ENCODE measurements at places on chromosomes 4 and X. TPM values are rescaled to one million over a fixed set of nuclear protein-coding genes. Genes with fewer than 3 reads are reported as not detected.

GRCh38 chrX:17735406-17735805 lies 1.9 kb upstream of the SCML1 start:
- no peak for DNase-seq

DNA sequence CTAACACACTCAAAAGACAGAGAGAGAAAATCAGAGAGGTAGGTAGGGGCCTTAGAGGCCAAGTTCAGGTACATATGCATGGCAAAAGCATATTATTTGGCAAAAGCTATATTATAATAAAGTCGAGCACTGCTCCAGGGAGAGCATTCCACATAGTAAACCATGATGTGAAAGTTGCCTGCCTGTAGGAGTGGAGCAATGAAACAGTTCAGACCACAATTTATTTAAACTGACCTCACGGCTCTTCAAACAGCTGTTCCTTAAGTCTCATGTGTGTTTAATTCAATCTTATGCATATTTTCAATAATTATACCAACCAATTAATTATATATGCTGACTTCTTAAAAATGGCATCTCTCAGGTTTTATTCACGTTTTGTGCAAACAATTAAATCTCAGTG lies 3.3 kb downstream of the RFC1 start:
- no peak for DNase-seq

- no peak for DNase-seq
Measured at GRCh38 chrX:40772290-40772689, 36.9 kb upstream of the MED14 start.

- DNase-seq, result no peak
Measured at GRCh38 chrX:33906971-33907370, 225.1 kb downstream of the FAM47A start.

DNA sequence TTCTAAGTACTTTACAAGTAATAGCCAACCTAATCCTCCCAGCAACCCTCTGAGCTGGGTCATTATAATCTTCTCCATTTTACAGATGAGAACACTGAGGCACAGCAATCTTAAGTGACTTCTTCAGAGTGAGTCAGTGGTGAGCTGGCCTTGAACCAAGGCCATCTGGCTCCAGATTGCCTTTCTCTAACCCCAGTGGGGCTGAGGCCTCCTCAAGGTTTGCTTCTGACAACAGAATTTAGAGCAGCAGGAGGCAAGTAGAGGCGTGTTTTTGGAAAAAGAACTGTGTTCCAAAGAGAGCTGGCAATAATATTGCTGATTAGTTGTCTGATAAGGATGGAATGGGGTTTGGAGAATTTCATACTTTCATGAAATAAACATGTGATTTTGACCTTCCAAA lies 41.2 kb downstream of the PIR start:
- DNase-seq, result no peak

DNA sequence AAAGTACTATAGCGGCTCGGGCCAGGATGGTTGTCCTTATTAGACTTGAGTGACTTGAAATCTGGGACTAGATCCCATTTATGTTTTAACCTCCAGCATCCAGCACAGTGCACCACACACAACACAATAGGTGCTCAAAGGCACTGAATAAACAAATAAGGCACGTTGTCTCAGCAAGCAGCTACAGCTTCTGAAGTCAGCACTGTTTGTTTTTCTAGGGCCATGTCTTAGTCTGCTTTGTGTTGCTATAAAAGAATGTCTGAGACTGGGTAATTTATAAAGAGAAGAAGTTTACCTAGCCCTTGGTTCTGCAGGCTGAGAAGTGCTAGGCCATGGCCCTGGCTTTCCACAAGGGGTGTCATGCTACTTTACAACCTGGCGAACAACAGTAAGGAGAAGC lies 102.1 kb upstream of the LNX1 start:
- DNase-seq, result no peak

GRCh38 chr4:141654098-141654497 lies 17.7 kb downstream of the IL15 start:
- DNase-seq, result peak; percentile 62

GRCh38 chr4:15781427-15782095 lies 3.4 kb downstream of the CD38 start:
- DNase-seq, result no peak

- peak; percentile 19 for DNase-seq
Measured at GRCh38 chr4:144646523-144647094, 653 bp downstream of the HHIP start.

DNA sequence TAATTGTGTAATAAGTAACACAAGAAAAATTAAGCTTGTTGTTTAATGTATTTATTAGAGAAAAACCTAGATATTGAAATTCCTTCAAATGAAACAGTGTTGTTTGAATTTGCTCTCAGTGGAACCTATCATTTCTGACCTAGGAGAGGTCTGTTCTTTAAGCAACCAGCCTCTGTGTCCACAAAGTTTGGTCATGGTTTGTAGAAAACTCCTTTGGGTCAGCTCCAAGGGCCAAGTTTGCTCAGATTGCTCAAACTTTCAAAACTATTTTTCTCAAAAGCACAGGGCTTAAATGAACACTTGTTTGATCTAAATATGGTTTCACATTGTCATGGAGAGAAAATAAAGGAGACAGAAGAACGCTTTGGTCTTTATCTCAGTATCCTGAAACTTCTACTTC lies 29.6 kb upstream of the RPL34 start:
- no peak for DNase-seq

GRCh38 chr4:124212815-124213630 lies 499.5 kb downstream of the ANKRD50 start:
- no peak for DNase-seq

GRCh38 chr4:156779774-156780173 lies 191.8 kb downstream of the PDGFC start:
- no peak for DNase-seq

GRCh38 chr4:25100021-25100555 lies 60.2 kb downstream of the SEPSECS start:
- DNase-seq, result no peak

- no peak for DNase-seq
Measured at GRCh38 chr4:137794764-137795254, 262.5 kb upstream of the PCDH18 start.

- peak; percentile 93 for DNase-seq
Measured at GRCh38 chr4:183905593-183906488, 734 bp downstream of the STOX2 start.

DNA sequence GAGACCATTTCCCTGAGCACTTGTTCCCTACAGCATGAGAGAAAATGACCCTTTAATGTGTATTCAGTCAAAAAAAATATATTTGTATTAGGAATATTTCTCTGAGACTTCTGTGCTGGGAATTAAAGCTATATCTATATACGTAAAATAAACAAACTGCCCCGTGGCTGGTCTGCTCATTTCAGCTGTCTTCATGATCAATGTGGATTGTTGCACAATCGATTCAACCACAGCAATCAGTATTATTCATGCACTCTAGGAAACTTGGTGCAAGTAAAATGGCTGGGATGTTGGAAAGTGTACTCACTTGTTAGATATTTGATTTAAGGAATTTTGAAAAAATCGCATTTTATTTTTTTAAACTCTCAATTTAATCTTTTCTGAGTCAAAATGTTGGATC lies 307.9 kb upstream of the ZFP42 start:
- no peak for DNase-seq

DNA sequence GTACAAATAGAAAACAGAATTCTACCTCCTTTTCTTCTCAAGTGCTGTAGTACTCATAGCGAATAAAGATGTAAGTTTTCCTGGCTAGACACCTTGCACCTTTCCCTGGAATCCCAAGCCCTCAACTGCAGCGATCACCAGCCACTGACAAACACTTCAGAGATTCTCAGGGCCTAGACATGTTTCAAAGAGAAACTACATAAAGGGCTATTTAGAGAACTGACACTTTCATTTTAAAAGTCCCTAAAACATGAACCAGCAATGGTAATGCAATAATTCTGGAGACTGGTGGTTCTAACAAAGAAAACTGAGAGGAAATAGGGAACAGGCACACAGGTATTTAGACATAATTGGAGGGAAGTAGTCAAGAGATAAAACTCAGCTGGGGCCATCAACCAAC lies 35.7 kb downstream of the FANCB start:
- no peak for DNase-seq

DNA sequence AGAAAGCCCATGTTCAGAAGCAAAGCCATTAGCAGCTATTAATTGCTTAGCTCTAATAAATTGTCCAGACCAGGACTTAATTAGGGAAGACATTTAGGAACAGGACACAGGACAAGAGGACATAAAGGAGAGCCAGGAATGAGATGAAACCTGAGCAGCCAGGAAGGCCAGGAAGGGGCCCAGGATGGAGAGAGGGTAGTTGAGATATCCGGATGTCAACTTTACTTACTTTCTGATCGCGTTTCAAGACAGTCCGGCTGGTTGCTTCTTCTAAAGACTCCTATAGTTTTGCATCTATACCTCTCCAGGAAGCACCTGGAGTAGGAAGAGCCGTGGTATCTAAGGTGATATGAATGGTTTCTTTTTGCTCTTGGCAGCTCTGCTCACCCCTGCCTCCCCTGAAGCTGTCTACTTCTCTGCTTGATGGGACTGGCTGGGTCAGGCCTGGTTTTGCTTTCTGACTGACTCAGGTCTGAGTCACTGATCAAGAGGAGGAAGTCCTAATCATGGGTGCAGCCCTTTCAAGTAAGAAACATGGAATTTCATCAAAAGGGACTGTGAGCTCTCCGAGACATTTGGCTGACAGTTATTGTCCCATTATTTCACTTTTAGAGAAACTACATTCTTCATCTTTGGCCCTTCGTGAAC lies 733.3 kb downstream of the RPA4 start:
- no peak for DNase-seq

GRCh38 chr4:139176302-139177048 lies 543 bp downstream of the ELF2 start:
- DNase-seq, result peak; percentile 91

GRCh38 chr4:8394061-8394519 lies 46.4 kb downstream of the ACOX3 start:
- DNase-seq, result no peak

GRCh38 chr4:113951263-113951662 lies 28.2 kb downstream of the ARSJ start:
- DNase-seq, result no peak

DNA sequence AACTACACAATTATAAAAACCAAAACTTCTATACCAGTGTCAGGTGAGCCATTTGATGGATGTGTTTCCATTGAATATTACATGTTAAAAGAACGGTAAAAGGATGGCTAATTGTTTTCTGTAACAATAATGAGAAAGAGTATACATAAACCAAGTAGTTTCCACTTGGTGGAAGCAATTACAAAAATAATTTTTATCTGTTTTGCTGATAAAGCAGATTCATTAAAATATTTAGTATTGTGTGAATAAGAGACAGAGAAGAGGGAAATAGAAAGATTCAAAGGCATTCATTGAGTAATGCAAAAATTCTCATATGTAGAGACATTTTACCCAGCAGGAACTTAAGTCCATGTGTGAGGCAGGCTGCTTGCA lies 95.7 kb downstream of the ANK2 start:
- DNase-seq, result no peak

GRCh38 chr4:19241895-19242294 lies 1009.8 kb upstream of the SLIT2 start:
- DNase-seq, result no peak

GRCh38 chr4:26804925-26805324 lies 55.7 kb upstream of the STIM2 start:
- no peak for DNase-seq

GRCh38 chr4:120139392-120139791 lies 72.7 kb upstream of the MAD2L1 start:
- DNase-seq, result no peak

- no peak for DNase-seq
Measured at GRCh38 chrX:136896121-136896914, 15.8 kb upstream of the RBMX start.

GRCh38 chr4:123399627-123400358 lies 3.2 kb downstream of the SPRY1 start:
- no peak for DNase-seq

- DNase-seq, result no peak
Measured at GRCh38 chrX:13689741-13690211, 848 bp downstream of the RAB9A start.

DNA sequence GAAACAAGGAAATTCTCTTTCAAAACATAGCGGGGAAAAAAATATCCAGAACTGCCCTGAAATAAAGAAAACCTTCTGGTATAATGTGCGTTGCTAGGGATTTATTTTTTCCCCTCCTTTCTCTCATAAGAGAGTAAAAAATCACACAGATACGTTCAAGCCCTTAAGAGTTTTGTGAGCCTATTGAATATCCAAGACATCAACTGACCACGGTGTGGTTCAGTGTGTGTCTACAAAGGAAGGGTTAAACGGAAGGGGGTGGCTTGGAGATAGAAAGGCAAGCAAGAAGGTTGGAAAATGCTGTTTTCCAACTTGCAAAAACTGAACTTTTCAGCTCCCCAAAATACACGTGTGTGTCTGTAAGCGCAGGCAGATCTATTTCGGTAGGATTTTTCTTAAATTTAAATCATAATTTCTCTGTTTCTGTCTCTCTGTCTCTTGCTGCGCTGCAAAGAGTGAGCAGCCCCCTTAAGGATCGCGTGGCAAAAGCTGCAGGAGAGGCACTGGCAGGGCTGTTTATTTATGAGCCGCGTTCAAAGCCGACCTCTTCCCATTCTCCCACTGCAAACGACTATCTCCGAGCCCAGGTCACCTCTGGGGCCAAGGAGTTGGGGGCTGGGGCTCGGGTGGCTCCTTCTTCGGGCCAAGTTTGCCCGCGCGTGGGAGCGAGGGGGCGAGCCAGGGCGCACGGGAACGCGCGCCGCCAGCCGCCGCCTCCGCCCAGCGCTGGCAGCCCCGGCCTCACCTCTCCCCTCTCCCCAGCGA lies 492 bp upstream of the SLIT2 start:
- DNase-seq, result no peak

DNA sequence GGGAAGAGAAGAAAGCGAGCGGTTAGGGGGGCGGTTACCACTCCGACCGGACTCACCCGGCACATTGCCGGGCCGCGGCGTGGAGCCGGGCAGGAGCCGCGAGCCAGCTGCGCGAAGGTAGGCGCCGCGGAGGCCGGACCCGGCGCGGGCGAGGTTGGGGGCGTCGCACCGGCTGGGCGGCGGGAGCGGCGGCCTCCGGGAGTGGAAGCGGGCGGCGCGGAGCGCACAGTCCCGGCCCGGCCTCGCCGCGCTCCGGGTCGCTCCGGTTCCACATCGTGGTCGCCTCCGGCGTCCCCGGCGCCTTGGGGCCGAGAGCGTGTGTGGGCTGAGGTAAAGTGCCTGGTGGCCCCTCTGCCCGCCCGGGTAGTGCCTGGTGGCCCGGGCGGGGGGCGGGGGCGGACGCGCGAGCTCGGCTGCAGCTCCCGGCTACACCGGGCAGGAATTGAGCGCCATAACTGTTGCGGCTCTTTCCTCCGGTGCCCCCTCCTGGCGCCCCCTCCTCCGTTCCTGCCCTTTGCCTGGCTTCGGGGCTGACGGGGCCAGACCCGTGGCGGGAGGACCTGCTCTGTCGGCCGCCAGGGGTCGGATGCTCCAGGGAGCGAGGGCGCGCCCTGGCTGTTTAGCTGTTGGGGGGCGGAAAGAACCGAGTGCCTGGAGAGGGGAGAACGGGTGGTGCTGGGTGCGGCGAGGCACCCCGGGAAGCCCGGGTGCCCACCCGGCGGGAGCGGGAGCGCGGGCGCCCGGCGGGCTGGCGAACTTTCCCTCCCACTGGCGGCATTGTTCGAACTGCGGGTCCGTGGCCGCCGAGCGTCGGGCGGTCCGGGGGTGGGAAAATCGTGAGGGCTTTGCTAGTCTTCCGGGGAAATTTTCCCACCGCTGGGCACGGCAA lies 626 bp downstream of the JADE3 start:
- peak; percentile 69 for DNase-seq

Gene XAGE1A
- not detected for total RNA-seq

Gene TENM3
- 59.7 TPM for total RNA-seq

Gene NDST3
- total RNA-seq, result 0.37 TPM

Gene ARX
- total RNA-seq, result not detected

Gene RAB40AL
- not detected for total RNA-seq

Gene NMU
- 43.5 TPM for total RNA-seq

Gene SASH3
- total RNA-seq, result 0.57 TPM

Gene CABS1
- not detected for total RNA-seq

Gene TCEAL9
- total RNA-seq, result 30.4 TPM

Gene RASGEF1B
- 6.9 TPM for total RNA-seq

Gene NCAPG
- 61.9 TPM for total RNA-seq

All from WTC11 (cell line).